ENCODE measurements at places on chromosomes 3 and 15.

DNA sequence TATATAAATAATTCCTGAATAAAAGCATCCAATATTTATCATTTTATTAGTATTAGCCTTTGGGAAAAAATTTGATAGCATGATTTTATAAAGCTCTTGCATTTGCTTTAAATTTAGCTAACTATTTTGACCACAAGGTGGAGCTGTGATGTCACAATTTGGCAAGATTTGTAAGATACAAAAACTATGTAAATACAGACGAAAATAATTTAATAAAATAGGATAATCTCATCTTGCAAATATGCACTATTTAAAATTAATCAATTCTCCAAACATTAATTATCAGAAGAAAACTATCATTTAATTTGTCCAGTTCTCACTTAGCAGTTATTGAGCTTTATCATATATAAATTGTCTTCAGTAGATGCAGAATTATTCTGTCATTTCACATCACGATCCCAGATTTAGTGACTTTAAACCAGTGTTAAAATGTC is 95.4 kb downstream of the PLOD2 start:
- DNase-seq, result no peak

GRCh38 chr15:31439328-31439727 is 112.7 kb downstream of the KLF13 start:
- DNase-seq, result peak; percentile 28

DNA sequence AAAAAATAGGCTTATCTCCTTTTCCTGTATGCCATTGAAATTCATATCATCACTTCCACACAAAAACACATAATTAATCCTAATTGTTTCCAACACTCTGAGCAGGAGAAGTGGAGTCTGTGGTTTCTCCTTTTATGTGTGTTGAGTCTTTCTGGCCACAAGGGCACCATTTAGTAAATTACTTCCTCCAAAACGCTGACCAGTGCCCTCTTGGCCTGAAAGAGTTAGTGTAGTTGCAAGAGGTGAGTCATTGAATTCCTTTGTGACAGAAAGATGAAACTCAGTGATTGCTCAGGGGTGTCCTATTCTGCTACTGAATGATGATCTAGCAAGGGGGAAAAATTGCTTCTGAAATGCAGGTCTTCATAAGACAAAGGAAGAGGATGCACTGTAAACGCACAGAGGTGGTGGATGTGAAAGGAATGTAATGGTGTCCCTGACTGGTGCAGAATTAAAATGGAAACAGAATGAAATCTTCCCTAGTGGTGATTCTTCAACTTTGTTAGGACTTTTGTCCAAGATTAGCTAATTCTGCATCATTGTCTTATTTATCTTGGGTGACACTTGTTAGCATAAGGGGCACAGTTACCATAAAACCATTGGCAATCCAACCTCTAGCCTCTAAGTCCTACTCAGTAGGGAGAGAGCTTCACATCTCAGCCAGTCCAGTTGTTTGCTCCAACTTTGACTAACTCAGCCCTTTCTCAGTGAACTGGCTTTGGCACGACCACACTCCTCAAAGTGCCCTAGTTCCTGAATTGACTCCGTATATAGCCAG is 208.4 kb upstream of the NANOGP8 start:
- DNase-seq, result no peak

GRCh38 chr3:54533856-54534255 is 394.0 kb downstream of the LRTM1 start:
- DNase-seq, result no peak
